Left lobe of liver (tissue), 2 donors: ENCODE measurements at places on chromosomes 1 and 21. TPM values are rescaled to one million over a fixed set of nuclear protein-coding genes. Genes with fewer than 3 reads are reported as not detected.
A peak's percentile ranks its signal among the peaks of the same experiment; 100 is the strongest.

- DNase-seq = no peak
These were observed 47.8 kb downstream of the GPR88 start for GRCh38 chr1:100585786-100586185.

- no peak for DNase-seq
These were observed 16.4 kb downstream of the PLEKHM2 start for GRCh38 chr1:15700508-15700907.

DNA sequence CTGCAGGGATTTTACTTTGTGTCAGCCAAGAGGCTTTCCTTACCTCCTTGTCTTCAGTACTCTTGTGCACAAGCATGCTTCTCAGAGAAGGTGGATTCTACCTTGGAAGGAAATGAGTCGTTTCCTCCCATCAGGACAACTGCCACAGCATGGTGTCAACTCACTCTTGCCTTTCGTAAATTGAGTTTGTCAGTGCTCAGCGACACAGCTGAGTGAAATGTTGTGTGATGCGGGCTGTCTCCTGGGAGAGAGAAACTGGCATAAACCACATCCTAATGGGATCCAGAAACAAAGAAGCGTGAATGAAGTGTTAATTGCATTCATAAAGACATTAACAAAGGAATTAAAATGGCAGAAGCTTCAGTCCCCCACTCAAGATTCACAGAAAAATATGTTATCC, 51.5 kb upstream of the SLC22A15 start:
- no peak for DNase-seq

GRCh38 chr1:176896216-176896615, 268.3 kb downstream of the ASTN1 start:
- DNase-seq = no peak

The ATP5PF gene
- total RNA-seq = 116 TPM

- DNase-seq = peak; percentile 35
These were observed 4.9 kb upstream of the LRRC3 start for GRCh38 chr21:44450402-44450801.

The CELA2A gene
- 0.91 TPM for total RNA-seq

DNA sequence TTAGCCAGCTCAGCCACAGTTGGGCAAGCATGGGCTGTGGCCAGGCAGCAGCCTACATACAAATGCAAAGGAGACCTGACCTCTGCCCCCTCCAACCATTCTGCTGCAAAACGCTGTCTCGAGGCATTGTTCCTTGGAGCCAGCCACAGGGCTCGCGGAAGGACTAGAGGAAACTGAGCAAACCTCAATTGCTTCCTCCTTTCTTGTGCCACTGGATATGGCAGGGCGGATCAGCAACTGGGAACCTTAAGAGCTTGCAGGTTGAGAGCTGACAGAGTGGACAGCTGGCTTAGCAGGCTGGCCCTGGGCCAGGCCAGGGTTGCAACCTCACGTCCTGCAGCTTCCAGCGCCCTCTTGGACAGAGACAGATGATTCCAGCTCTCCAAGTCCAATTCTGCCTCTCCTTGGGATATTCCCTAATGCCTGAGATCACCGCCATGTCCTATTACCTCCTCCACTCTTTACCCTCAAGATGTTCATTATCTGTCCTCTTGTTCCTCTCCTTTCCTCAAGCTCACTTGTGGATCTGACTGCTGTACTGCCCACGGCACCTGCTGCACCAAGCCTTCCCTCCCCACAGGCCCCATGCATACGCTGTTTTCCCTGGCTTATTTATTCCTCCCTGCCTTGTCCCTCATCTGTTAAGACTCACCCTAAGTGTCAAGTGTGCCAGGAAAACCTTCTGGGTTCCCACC, 67.5 kb downstream of the SDC3 start:
- DNase-seq = peak; percentile 72

DNA sequence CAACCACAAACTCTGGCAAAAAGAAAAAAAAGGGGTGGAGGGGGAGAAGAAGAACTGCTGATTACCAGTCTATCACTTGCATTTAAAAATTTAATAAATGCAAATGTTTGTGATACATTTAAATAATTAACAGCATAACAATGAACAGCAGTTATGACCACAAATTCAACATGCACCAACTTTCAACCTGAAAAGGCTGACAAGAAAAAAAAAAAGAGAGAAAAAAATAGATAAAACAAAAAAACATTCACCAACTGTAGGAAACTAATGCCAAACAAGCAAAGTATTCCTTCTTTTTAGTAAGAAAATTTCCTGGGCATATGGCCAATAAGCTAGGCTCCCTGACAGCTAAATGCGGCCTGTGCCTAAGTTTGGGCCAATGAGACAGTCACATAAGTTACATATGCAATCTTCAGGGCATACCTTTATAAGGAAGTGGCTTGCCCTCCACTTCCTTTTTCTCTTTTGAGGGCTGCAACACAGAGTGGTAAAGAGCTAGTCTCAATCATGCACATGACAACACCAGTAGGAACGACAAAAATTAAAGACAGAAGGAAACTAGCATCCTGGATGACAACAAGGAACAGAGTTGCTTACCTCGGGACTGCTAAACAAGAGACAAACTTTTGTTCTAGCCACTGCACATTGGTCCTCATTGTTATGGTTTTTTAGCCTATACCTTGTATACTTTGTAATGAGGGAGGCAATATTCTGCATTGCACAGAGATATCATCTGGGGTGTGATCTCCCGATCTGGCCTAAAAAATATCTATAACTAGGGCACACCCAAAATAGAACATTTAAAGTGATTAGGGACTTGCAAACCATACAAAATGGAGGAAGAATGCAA, 24.2 kb upstream of the PHTF1 start:
- DNase-seq = no peak
